Posterior vena cava (tissue), 2 donors: ENCODE measurements at places on chromosomes 2 and 18. TPM values are rescaled to one million over a fixed set of nuclear protein-coding genes. Genes with fewer than 3 reads are reported as not detected.
A peak's percentile ranks its signal among the peaks of the same experiment; 100 is the strongest.

The GRHL1 gene
- total RNA-seq, result 1.9 TPM

- DNase-seq, result peak; percentile 93
These were observed 161.8 kb downstream of the DYSF start for GRCh38 chr2:71614976-71615766.

DNA sequence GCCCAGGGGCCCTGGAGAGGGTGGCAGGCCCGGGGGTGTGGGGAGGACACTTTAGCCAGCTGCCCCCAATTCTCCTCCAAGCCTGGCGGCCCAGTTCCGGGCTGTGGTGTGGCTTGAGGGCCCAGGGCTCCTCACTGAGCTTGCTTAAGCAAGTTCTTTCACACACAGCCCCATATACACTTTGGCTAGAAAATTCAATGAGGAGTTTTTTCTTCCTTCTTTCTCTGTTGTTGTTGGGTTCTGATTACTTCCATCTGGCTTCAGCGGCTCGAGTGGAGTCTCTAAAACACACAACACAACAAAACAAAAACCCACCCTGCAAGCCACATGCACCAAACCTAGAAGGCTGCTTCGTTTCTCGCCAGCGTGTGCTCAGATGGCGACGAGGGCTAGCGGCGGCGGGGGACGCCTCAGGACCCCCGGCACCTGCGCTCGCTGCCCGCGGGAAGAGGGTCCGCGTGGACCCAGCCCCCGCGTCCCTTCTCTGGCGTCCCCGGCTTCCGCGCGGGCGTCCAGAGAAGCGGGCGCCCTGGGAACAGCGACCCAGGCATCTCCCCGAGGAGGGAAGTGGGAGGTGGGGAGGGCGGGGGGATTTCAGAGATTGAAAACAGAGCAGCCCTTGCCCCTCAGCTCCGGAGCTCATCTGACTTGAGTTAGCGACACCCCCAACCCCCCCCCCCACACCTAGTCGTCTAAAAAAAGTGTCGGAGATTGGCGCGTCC is 577 bp upstream of the GLI2 start:
- DNase-seq, result peak; percentile 65

The EPB41L3 gene
- 82.9 TPM for total RNA-seq

- DNase-seq, result no peak
These were observed 1102.4 kb upstream of the ZEB2 start for GRCh38 chr2:145622285-145622684.

GRCh38 chr2:34408100-34408499 is 809.0 kb upstream of the FAM98A start:
- DNase-seq, result no peak

The MYO3B gene
- 0.05 TPM for total RNA-seq

The SIX2 gene
- total RNA-seq, result 1.3 TPM

GRCh38 chr2:52862801-52863200 is 904.8 kb upstream of the CHAC2 start:
- DNase-seq, result no peak

- DNase-seq, result no peak
These were observed 854 bp downstream of the GPR155 start for GRCh38 chr2:174485788-174486562.

GRCh38 chr18:77733292-77733903 is 483.8 kb downstream of the GALR1 start:
- no peak for DNase-seq

GRCh38 chr2:196274387-196274809 is 103.0 kb upstream of the STK17B start:
- DNase-seq, result no peak

The TEX261 gene
- total RNA-seq, result 50.4 TPM

DNA sequence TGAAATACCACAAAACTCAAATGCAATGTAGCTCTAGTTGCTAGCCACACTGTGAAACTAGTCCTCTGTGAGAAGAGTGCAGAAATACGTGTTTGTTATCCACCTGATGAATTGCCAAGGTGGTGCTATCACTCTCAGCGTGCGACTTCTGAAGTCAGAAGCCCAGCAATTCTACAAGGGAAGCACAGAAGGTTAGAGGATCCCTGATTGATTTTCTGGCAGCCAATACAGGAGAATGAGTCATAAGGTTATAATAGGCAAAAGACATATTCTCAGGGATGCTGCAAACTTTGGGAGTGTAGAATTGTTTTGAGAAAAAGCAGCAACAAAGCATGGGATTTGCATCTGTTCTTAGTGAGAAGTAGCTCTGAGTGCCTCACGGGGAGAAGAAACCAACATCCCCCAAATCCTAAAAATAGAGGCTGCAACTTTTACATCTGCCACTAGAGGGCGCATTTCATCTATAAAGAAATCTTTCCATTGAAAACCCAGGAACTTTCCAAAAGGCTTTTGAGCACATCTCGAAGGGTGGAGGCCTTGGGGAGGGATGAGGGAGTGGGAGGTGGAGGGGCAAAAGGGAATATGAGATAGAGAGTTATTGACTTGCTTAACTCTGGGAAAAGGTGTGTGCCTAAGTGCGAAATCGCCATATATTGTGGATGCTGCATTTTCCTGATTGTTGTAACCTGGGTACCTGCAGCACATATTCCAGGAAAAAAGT is 78.0 kb downstream of the TMEM182 start:
- DNase-seq, result no peak

The ANO7 gene
- total RNA-seq, result 0.32 TPM

- no peak for DNase-seq
These were observed 26.6 kb upstream of the IHH start for GRCh38 chr2:219087361-219087760.

- no peak for DNase-seq
These were observed 91.9 kb upstream of the STK17B start for GRCh38 chr2:196263181-196263747.

The INHA gene
- total RNA-seq, result not detected

The PSMA8 gene
- total RNA-seq, result not detected

The GCG gene
- not detected for total RNA-seq

- no peak for DNase-seq
These were observed 908 bp downstream of the ERLEC1 start for GRCh38 chr2:53787614-53788289.

The CNDP1 gene
- total RNA-seq, result 0.19 TPM
